CD4-positive, alpha-beta memory T cell (primary cell): ENCODE measurements at places on chromosomes 4 and X.

- DNase-seq = no peak
Measured at GRCh38 chrX:129965166-129965565, 17.3 kb upstream of the BCORL1 start.

DNA sequence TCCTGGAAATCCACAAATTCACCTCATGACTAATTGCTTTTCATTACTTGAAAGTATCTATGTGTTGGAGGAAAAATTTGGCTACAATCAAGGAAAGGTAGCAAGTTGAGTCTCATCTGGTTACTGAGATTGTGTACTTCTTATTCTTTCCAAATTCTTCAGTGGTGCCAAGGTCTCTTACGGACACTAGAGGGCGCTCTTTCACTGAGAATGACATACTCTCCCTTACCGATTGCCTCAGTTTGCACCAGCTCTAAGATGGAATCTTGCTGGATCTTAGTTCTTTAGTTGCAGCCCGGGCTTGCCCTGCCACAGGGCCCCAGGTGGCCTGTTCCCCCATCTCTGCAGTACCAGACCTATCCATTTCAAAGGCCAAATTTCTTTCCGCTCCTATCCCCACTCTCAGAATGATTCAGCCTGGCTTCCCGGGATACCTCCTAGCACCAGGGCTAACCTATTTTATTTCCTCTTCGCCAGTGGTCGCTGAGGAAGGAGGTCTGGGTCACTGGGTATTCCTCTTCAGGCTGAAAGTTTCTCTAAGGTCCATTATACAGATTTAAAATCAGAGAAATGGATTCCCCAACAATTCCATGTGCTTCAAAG is 24.6 kb upstream of the GPR50 start:
- DNase-seq = peak; percentile 37

DNA sequence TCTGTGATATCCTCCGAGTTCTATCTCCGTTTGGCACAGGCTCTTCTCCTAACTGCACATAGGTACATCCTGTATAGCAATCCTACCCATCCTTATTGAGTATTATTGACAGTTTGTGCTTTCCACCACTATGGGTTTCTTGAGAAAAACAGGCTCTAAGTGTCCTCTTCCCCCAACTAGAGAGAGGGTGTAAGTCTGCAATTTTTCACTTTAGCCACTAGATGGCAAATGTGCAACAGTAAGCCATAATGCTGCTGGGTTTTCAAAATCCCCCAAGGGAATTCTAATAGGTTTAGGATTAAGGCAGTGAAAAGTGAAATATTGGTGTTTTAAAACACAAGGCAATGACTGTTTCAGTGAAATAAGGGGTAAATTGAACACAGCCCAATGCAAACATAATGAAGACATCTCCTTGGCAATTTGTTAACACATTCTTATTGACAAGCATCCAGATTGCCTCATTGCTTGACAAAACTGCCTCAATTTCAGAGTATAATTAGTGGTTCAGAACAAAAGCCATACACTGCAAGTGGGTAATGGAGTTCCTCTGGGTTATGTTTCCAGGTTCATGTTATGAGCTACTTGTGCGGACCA is 239.0 kb upstream of the HTR2C start:
- DNase-seq = no peak

DNA sequence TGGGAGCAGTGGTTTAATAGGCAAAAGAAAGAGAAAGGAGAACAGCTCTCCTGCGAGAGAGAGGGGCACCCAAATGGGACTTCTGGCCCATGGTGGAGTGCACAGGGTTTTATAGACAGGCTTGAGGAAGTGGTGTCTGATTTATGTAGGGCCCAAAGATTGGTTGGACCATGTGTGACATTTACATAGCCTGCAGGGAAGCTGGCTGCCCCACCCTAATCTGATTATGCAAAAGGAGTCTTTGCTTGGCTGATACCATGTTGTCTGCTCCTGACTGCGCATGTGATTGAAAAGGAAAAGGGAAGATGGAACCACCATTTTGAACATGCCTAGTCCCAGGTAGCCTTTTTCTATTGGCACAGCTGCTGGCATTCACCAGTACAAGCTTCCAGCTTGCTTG is 100.0 kb upstream of the DIPK2B start:
- no peak for DNase-seq

- no peak for DNase-seq
Measured at GRCh38 chr4:33494150-33494549, 2750.2 kb downstream of the ARAP2 start.

GRCh38 chrX:72133851-72134546 is 2.3 kb upstream of the RTL5 start:
- DNase-seq = no peak
